ENCODE measurements at places on chromosomes 11 and 22. TPM values are rescaled to one million over a fixed set of nuclear protein-coding genes. Genes with fewer than 3 reads are reported as not detected.

CHST1 gene
- total RNA-seq: not detected

PGA3 gene
- not detected for total RNA-seq

RFPL3 gene
- total RNA-seq: not detected

CNIH2 gene
- 1.2 TPM for total RNA-seq

EXT2 gene
- total RNA-seq: 23.8 TPM

GRCh38 chr11:105449100-105449734 lies 160.7 kb upstream of the GRIA4 start:
- peaks cover 6% of the 10 kb centered on the region for H3K4me1 ChIP-seq
- DNase-seq: no peak
- H3K4me3 ChIP-seq: no peak overlapping the region
- no peak overlapping the region for H3K27ac ChIP-seq
- H3K27me3 ChIP-seq: peaks cover 3% of the 10 kb centered on the region

DNA sequence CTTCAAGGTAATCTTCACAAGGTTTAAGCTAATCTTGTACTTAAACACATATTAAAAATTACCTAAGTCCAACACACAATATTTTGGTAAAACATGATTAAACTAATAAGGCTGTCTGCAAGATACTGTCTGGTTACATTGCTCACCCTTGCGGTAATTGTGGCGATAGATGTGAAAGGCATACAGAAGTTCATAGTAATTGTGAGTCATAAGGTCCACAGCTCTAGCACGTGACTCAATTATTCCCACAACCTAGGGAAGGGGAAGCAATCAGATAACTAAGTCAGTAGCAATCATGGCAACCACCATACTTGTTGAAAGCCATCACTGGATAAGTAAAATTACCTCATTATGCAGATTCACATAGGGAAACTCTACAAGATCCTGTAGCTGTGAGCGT lies 30.5 kb upstream of the FNBP4 start:
- peak; percentile 80 for DNase-seq
- no peak overlapping the region for H3K4me3 ChIP-seq
- peak overlapping the region; percentile 84 for H3K27ac ChIP-seq
- H3K36me3 ChIP-seq: peaks cover 48% of the 10 kb centered on the region
- H3K4me1 ChIP-seq: peaks cover 12% of the 10 kb centered on the region

DNA sequence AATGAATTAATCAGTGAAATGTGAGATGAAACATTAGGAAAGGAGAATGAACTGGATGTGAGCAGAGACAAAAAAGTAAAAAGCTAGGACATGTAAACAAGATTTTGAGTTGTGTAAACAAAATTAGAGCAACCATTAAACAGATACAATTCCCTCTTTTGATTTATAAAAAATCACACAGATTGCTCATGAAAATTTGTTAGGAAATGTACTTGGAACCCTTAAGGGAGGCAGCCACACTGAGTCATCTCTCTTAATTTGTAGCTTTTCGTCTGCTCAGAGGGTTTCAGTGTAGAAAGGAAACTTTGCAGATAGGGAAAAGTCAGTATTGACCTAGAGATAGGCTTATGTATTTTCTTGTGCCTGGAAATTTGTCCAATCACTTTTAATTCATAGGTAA lies 49.6 kb upstream of the ME3 start:
- H3K27me3 ChIP-seq: peaks cover 10% of the 10 kb centered on the region
- H3K27ac ChIP-seq: no peak overlapping the region
- DNase-seq: no peak
- no peaks in the 10 kb centered on the region for H3K36me3 ChIP-seq

DNA sequence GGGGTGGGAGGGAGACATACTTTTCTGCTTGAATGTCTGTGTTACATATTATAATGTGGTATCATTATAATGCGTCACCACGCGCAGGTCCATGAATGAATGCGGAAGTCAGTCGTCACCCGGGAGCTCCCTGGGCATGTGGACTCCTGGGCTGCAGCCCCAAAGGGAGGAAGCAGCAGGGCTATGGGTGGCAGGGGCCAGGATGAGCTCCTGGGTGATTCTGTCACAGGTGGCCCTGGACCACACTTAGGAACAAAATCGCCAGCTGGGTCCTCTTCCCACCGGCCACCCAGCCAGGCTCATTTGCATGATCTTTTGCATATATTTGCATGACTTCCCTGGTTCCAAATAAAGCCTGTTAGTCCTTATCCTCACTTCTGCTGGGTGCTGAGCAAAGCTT lies 51.2 kb downstream of the KCNJ4 start:
- H3K27ac ChIP-seq: no peak overlapping the region
- no peak for DNase-seq
- H3K4me3 ChIP-seq: no peak overlapping the region
- no peaks in the 10 kb centered on the region for H3K4me1 ChIP-seq

DNA sequence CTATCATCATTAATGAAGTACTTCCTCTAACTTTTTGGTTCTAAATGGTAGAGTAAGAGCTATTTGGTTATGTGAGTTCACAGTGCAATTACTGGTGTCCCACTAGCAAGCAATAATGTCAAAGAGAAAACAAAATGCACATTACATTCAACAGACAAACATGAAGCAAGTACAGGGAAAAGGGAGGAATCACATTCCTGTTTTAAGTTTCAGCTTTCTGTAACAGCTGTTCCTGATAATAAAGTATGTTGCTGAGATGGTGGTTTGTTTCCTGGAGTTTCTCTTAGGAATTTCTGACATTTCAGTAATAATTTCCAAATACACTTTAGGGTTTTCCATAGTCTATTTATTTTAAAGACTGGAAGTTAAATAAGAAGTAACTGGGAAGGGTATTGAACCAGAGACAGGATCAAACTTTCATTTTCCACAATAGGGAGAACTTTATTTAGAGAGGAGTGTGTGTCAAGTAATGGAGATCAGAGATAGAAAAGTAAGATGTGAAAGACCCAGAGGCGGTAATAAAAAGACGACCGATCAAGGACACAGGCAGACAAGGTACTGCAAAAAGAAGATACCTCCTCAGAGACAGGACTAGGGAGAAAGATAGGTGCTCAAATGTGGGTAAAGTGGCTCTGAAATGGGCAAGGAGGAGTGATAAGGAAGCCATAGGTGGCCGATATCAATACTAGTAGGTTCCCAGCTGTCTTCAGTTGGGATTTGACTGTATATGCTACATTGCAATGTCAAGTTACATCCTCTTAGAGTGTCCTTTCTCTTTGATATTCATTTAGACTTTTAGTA lies 20.8 kb upstream of the CLNS1A start:
- DNase-seq: no peak
- H3K4me3 ChIP-seq: no peak overlapping the region
- H3K36me3 ChIP-seq: no peaks in the 10 kb centered on the region
- no peaks in the 10 kb centered on the region for H3K27me3 ChIP-seq

DNA sequence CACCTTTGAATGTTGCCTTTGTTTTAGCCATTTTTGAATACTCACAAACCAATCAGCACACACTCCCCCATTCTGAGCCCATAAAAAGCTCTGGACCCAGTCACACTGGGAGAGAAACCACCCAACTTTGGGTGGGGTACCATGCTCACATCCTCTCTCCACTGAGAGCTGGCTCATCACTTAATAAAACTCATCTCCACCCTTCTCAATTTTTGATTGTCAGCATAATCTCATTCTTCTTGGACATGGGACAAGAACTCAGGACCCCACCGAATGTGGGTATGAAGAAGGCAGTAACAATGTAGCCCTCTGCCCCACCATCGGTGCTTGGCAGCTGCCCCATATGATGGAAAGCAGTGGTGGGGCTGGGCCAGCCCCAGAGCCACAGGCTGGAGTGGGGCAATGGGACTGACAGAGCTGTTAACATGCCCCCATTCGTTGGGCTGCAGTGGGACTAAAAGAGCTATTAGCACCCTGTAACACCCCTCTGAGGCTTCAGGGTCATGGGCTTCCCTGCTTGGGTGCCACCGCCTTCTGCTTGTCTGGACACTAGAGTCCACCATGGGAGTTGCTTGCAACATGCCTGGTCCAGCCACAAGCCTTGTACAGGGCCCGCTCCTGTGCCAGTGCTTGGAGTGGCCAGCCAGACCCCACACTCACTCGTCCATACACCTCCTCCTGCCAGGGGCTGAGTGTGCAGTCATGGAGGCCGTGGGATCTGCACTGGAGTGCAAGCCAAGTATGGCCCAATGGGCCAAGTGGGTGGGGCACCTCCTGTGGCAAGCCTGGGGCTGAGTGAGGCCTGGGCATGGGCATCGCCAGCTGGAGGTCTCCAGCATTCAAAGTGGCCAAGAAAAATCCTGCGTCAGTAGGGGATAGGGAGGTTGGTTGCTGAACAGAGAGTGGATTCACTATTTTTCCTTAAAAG lies 471.1 kb downstream of the TBC1D22A start:
- peaks cover 4% of the 10 kb centered on the region for H3K27me3 ChIP-seq
- no peaks in the 10 kb centered on the region for H3K4me1 ChIP-seq
- DNase-seq: no peak
- no peak overlapping the region for H3K27ac ChIP-seq

- no peak for DNase-seq
- H3K27me3 ChIP-seq: no peaks in the 10 kb centered on the region
Observed at GRCh38 chr11:131601586-131601985, 231.2 kb downstream of the NTM start.

- peak; percentile 33 for DNase-seq
- H3K36me3 ChIP-seq: peaks cover 22% of the 10 kb centered on the region
- H3K27ac ChIP-seq: peak overlapping the region; percentile 30
- H3K27me3 ChIP-seq: no peaks in the 10 kb centered on the region
Observed at GRCh38 chr11:129804012-129804411, 11.6 kb upstream of the TMEM45B start.

DNA sequence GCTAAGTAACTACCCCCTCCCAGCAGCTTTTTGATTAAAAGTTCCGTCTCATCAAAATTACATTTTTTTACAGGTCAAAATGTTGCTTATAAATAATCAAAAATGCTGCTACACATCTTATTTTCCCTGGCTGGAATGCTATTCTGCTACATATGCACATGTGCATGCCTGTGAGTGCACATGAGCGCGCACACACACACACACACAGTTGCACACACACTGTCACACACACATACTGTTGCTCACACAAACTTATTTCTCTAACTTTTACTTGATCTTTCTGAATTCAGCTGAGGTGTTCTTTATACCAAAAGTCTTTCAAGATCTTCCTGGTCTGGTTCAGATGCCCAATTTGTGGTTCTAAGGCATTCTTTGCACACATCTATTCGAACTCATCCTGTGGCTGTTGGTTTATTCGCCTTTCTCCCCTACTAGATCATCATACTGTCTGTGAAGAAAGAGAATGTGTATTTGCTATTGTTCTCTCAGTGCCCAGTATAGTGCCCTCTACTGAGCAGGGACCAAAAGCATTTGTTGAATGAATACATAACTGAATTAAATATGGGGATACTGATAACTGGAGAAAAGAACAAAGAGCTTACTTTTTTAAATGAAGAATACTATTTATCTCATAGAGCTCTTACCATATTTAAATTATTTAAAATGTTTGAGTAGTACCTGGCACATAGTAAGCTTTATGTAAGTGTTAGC lies 68.1 kb upstream of the CCDC179 start:
- H3K27me3 ChIP-seq: no peaks in the 10 kb centered on the region
- no peaks in the 10 kb centered on the region for H3K36me3 ChIP-seq
- H3K27ac ChIP-seq: no peak overlapping the region
- no peaks in the 10 kb centered on the region for H3K4me1 ChIP-seq
- no peak for DNase-seq

- no peak overlapping the region for H3K4me3 ChIP-seq
- H3K27ac ChIP-seq: no peak overlapping the region
- DNase-seq: no peak
- H3K4me1 ChIP-seq: peaks cover 11% of the 10 kb centered on the region
Observed at GRCh38 chr22:23782252-23782651, 4.5 kb upstream of the SMARCB1 start.

DNA sequence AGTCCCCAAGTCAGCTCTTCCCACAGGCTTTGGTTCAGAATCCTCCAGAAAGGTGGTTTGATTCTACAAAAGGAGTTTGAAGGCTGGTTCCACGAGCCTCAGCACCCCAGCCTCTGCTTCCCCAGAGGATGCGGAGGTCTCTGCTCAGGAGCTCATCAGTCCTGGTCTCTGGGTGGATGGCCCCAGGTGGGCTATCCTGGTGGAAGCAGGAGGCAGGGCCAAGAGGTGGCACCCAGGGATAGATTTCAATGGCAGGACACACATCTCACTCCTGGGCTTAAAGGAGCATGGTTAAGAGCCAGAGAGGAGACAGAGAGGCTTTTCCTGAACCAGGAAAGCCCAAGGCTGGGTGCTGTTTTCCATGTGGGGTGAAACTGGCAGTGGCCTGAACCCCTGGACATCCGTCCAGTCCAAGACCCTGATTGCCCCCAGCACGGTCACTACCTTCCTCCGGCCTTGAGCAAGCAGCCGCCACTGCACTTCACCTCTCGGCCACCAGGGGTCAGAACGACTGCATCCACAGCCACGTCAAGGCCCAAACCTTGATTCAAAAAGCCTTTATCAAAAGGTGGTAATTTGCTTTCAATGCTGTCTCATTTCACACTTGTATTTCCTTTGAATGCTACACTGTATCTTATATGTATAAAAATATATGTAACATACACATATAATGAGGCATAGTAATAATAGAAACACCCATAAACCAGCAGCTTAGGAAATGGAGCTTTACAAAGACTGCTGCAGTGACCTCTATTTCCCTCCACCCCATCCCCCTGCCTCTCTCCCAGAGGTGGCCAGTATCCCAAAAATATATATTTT lies 19.3 kb upstream of the FXYD2 start:
- H3K36me3 ChIP-seq: no peaks in the 10 kb centered on the region
- H3K27me3 ChIP-seq: no peaks in the 10 kb centered on the region

DNA sequence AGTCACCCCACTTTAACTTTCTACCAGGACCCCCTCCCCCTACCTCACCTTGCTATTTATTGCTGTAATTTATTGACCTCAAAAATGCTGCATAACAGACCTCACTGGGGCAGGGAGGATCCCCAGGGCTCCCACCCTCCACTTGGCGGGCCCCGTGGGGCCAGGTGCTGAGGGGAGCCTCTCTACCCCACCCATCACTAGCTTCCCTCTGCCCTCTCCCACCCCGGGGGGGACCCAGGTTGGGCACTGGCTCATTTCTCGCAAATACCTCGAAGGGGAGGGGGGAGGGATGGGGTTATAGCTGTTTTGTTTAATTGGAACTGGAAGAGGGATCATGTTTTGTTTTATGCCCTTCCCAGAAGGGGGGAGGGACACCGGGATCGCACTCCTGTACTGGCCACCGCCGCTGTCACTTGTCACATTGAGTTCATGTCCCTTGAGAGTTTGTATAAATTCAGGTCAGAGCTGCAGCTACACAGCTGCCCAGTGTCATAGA lies 16.3 kb upstream of the TMEM191C start:
- no peaks in the 10 kb centered on the region for H3K27me3 ChIP-seq
- H3K36me3 ChIP-seq: peaks cover under 1% of the 10 kb centered on the region
- no peak overlapping the region for H3K27ac ChIP-seq
- H3K4me3 ChIP-seq: no peak overlapping the region
- H3K4me1 ChIP-seq: no peaks in the 10 kb centered on the region

- peak overlapping the region; percentile 83 for H3K27ac ChIP-seq
- H3K36me3 ChIP-seq: no peaks in the 10 kb centered on the region
- H3K27me3 ChIP-seq: no peaks in the 10 kb centered on the region
- peaks cover 74% of the 10 kb centered on the region for H3K4me1 ChIP-seq
Observed at GRCh38 chr22:37163575-37164504, 14.1 kb upstream of the IL2RB start.

GRCh38 chr11:121391914-121392313 lies 60.2 kb upstream of the SORL1 start:
- H3K36me3 ChIP-seq: no peaks in the 10 kb centered on the region
- H3K27me3 ChIP-seq: no peaks in the 10 kb centered on the region
- no peak overlapping the region for H3K27ac ChIP-seq
- no peak for DNase-seq
- no peak overlapping the region for H3K4me3 ChIP-seq

Data from activated naive CD4-positive, alpha-beta T cell treated with anti-CD3 and anti-CD28 coated beads for 36 hours (primary cell).